Stimulated activated CD4-positive, alpha-beta T cell treated with anti-CD3 and anti-CD28 coated beads, Interleukin-4, amount 100 ng/mL, for 1 hour (primary cell): ENCODE measurements at places on chromosomes 11 and 22.

DNA sequence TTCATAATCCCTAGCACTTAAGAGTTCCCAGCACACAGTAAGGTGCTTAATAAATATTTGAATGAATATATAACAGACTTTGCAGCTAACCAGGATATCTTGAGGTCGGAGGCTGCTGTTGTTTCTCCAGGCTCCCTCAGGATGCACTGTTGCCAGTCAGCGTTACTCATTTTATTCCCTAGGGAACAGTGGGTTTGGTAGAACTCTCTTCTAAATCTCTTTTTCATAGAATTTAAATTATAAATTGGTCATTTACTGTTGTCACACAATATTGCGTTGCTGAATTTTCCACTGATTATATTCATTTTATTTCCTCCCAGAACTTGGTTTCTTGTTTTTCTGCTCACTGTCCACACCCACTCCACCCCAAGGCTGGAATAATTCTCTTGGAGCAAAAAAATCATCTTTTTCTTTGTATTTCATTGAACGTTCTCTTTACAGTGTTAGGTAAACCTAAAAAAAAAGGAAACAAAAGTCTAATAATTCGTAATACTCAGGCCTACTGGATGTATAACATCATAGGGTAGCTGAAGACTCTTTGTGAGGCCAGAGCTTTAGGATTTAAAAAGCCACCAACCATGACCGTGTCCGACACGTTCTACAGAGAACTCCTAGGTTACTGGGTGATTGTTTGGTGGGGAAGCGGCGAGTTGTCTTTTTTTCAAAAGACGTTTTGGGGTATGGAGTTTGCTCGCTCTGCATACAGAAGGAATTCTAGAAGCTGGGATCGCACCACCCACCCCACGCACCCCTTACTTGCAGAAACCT is 766 bp upstream of the CAPRIN1 start:
- no peak for DNase-seq

DNA sequence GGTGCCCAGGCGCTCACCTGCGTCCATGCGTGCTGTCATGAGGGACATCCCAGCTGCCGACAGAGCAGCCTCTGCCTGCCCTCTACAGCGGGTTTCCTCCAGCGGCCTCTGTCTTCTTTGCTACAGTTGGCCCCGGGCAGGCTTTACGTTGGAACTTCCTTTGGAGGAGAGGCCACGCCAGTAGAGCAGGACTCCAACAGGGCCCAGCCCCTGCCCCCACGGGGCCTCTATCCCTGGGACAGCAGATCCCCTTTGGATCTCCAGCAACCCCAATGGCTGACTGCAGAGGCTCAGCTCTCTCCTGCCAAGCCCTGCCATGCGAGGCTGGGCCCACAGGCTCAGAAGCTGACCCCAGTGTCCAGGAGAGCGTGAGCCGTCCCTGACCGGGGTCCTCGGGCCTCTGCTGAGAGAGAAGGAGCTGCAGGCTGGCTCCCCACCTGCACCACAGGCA is 12.1 kb downstream of the TRPM5 start:
- no peak for DNase-seq

DNA sequence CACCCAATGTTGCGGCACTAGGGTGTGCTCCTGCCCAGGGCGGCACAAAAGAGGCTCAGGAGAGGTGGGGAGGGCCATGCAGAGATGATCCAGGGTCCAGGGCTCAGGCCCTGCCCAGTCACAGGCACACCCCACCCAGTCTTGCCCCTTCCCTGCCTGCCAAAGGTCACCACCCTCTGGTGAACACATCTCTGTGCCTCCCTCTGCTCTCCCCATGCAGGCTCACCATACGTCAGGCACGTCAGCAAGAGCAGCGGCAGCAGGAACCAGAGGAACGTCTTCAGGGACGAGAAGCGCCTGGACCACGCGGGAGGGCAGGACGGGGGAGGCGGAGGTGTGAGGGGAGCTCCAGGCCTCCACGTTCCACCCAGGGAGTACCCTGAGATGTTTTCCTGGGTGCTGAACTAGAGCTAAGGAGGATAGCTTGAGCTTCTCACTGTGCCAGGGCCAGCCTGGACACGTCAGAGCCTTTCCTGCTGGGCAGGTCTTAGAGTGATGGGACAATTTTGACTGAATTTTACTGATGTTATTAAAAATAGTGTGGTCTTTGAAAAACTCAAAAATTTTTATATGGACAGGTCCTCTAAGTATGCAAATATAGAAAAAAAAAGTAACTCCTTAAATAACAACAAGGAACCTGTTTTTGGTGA is 7.2 kb downstream of the SUN2 start:
- DNase-seq = no peak

- no peak for DNase-seq
These were observed 4.7 kb upstream of the SLC22A12 start for GRCh38 chr11:64586366-64586765.

DNA sequence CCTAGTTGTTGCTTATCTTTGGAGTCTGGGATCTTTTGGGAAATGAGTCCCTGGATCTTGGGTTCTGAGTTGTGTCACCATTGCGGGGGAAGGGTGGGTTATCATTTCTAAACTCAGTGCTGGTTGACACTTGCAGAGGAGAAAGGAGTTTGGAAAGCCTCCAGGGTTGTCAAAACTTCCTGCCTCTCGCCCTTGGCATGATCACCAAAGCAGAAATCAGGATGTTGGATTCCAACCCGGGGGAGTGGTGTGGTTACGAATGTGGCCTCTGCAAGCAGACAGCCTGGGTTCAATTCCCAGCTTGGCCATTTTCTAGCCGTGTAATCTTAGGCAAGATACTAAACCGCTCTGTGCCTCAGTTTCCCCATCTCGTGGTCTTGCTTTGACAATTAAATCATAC is 24.3 kb downstream of the CD6 start:
- DNase-seq = no peak

GRCh38 chr22:39651053-39651996 is 80.8 kb downstream of the CACNA1I start:
- no peak for DNase-seq
